ENCODE measurements at places on chromosomes 1 and 21.

- no peak for DNase-seq
Measured at GRCh38 chr1:31663622-31664452, 19.2 kb upstream of the PEF1 start.

DNA sequence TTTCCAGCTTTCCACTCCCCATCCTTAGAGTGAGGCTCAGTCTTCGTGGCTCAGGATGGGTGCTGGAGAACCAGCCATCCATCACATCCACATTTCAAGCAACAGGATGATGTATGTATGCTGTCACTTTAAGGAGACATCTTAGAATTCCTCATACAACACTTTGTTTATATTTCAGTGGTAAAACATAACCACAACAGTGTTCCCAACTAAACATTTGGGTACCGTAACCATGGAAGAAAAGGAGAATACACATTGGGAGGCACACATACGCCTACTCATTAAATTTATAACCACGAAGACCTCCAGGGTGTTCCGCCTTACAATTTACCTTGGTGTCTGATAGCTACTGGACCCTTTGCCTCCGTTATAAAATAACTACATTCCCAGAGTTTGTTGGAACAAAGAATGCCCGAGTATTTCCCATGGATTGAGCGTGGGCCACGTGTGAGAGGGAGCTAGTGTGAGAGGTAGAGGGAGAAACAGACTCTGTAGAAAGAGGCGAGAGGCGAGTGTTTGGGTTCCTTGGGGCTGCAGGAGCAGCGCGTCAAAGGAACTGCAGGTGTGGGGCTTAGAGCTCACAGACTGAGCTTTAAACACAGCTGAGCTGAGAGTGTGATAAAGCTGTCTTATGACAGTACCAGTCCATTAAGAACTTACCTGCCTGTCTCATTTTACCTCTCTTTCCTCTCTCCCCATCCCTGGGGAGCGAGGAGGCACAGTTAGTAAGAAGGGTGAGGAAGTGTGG lies 111.5 kb upstream of the USP24 start:
- DNase-seq: no peak

- DNase-seq: no peak
Measured at GRCh38 chr21:36029309-36029708, 31.0 kb downstream of the SETD4 start.

DNA sequence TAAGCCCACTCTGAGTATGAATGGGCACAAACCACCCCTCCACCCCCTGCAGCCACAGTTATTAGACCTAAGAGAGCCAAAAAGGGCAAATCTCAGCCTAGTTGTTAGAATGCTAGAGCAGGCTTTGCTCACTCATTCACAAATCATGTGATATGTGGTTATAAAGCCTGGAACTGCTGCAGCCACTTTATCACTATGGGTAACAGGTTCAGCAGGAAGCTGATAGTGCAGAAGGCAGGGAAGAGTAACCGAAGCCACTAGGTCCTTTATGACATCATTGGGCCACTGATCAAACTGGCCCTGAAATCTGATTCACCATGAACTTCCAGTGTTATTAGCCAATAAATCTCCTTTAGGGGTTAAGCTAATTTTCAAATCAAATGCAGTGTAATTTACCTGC lies 134.7 kb downstream of the GRIK1 start:
- DNase-seq: no peak

DNA sequence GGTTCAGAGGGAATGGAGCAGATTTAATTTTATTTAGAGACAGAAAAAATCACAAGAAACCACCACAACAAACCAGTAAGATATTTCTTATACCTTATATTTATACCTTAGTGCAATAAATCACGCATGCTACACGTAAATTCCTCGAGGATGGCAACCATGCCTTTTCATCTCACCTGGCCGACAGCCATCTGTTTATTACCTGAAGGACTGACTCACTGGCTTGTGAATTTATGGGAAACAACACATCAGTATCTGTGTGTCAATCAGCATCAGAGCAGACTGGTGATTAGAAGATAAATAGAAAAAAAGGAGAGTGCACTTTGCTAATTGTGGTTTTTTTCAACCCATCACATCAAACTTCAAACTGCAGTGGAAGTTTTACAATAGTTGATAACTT lies 58.4 kb downstream of the S1PR1 start:
- no peak for DNase-seq

- DNase-seq: no peak
Measured at GRCh38 chr1:18784482-18784831, 75.0 kb downstream of the TAS1R2 start.

DNA sequence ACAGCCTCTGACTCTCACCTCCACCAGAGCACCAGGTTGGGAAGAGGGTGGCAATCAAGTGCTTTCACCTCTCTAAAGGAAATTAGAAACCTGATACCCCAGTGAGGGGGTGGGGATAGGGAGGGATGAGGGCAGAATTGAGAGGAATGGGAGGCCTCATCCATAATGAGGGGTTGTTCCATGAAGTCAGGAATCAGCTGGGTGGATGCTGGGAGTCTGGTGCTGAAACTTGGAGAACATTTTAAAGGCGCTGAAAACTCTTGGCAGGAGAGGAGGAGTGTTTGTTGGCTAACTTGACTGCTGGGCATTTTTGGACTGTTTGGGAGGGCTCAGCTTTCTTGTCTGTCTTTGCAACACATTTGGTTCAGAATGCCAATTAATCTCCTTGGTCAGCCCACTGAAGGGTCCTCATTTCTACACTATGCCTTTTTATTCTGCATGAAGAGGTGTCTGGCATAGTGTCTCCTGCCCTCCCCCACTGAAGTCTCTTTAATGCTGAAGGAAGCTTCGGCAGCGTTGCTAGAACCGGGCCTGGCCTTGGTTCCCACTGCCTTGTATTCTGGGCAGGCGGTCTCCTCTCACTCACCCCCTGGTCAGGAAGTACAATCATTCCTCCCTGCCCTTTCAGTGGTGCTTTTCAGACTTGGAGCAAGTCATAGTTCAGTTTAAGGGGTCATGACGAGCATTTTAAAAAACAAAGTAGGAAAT lies 2.2 kb downstream of the PHGDH start:
- no peak for DNase-seq

- DNase-seq: no peak
Measured at GRCh38 chr1:84861516-84861915, 31.5 kb downstream of the LPAR3 start.

DNA sequence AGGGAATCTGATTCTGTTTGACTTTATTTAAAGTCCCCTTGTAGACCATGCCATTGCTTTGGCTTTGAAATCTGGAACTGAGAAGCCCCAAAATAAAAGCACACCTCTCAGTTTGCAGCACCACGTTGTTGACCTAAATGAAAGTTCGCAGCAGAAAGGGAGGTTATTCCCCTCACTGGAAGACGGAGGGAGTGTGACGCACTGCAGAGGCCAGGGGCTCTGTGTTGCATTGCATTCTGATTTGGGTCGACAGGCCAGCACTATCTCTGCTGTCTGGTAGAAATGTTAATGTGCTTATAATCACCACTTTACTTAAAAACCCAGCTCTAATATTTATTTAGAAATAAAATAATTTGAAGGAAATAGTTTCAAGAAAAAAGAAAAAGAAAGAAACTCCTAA lies 675.2 kb upstream of the NR5A2 start:
- no peak for DNase-seq

GRCh38 chr1:92486251-92487077 lies at the start of gene GFI1:
Gene GFI1 (minus strand): TSS chr1:92486925. CDS start chr1:92483487, 3,438 bp downstream.
- no peak for DNase-seq

- no peak for DNase-seq
Measured at GRCh38 chr1:93810316-93810715, 68.7 kb downstream of the DNTTIP2 start.

GRCh38 chr21:42436914-42437313 lies 33.2 kb downstream of the UBASH3A start:
- DNase-seq: no peak

DNA sequence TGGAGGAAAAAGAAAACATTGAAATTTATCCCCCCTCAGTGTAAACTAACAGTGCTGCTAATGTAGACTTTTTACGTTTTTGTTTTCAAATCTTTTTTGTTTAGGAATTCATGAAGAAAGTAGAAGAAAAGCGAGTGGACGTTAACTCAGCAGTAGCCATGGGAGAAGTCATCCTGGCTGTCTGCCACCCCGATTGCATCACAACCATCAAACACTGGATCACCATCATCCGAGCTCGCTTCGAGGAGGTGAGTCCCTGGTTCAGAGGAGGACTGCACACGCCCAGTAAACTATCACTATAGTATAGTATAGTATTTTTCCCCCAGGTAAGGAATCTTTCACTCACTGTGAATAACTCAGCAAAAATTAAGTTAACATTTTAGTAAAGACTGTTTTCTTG lies 37.8 kb upstream of the BMP8A start:
- DNase-seq: no peak

- DNase-seq: no peak
Measured at GRCh38 chr1:85450832-85451231, 14.1 kb downstream of the DDAH1 start.

GRCh38 chr1:47951545-47952235 lies 45.5 kb downstream of the TRABD2B start:
- DNase-seq: no peak

GRCh38 chr1:68370101-68370915 lies 79.4 kb downstream of the RPE65 start:
- DNase-seq: no peak

- no peak for DNase-seq
Measured at GRCh38 chr1:53326598-53327181, 1.2 kb downstream of the LRP8 start.

DNA sequence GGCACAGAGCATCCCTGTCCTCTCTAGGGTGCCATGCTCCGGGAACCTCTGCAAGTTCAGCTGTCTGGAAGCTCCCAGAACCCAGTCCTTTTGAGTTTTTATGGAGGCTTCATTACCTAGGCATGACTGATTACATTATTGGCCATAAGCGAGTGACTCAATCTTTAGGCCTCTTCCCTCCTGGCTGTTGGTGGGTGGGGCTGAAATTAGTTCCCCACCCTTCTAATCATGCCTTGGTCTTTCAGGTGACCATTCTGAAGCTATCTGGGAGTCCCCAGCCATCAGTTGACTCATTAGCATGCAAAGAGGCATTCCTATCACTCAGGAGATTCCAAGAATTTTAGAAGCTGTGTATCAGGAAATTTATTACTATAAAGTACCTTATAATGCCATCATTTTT lies 46.6 kb downstream of the WLS start:
- no peak for DNase-seq

DNA sequence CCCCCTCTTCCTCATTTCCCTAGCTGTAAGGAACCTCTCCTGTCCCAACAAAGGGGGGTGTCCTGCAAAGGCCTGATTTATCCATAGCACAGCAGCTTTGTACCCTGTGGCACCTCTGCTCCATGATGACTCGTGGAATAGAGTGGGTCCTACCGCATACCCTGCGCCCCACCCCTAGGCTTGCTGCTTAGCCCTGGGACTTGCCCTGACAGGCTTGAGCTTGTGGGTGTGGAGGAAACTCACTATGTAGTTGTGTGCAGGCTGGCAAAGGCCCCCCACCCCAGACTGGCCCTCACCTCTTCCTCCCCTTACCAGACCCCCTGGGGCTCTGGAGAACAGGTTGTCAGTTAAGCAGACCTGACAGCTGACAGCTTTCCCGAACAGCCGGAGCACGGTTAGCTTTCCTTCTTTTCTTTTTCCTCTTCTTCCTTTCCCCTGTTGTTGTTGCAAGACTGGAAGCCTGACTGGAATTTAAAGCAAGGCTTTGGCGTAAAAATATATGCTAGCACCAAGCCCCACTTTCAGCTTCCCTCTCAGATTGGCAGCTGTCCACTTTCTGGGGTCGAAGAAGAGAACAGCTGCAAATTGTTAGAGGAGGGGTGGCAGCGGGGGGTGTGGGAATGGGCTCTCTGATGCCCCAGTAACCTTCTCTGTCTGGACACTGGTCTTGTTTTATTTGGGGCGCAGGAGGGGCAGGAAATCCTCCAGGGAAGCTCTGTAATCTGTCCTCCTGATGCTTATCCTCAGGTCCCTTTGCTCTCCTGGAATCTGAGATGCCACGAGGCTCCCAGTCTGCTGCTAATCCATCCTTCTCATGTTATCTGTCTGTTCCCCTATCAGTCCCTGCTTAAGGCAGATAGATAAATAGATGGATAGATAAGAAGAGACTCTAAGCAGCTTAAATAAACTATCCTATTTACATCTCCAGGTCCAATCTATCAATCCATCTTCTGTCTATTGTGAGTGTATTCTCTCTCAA lies 134.6 kb downstream of the BRINP2 start:
- DNase-seq: no peak

DNA sequence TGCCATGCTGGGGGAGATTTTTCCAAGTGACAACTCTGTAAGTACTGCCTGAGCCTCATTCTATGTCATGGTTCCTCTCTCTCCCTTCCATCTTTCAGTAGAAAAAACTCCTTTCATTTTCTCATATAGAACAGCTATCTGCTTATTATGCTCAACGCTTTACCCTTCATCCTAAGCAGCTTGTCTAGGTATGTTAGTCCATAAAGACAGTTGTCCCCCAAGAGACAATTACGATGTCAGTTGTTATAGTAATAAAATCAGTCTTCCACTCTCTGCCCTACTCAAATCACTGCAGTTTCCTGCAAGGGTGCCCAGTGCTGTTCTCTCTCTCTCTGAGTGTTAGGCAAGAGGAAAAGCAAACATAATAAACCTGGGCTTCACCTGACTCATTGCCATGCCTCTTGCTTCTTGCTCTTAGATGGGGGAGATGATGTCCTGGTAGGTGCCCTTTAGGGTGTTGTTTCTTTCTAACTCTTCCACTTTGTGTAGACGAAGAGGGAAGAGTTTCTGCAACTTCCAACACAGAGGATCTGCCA lies 59.4 kb downstream of the PAPPA2 start:
- DNase-seq: no peak

DNA sequence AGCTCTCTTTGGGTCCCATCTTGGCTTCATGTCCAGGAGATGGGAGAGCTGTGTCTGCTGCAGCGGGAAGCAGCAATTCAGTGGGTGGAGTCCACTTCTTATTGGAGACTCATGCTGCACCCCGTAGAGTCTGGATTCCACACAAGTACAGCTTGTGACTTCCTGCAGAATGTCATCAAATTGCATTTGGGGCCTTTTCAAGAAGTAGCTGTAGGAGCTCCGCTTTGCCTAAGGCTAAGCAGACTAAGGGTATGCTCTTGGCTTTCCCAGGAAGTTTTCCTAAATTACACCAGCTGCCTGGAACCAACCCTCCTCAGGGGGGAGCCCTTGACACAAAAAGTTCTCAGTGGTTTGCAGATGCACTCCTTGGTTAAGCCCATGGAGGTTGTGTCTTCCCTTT lies 5.7 kb upstream of the MOB3C start:
- DNase-seq: no peak

DNA sequence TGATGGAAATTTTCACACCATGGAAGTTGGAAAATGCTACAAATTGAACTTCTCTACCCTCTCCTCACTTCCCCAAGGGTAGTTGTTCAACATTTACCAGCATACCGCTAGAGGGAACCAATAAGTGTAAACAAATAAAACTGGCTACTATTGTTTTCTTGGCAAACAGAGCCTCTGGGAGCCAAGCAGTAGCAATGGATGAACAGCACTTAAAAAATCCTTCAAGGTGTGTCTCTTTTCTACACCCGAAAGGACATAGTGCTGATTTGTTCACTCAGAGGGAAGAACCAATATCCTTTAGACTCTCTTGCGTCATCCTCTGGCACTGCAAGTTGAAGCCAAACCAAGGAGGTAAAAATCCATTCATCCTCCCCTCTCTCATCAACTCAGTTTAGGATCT lies 161.5 kb downstream of the TBX15 start:
- no peak for DNase-seq

All from NCI-H2081 treated with DMSO at 0.1 percent for 48 hours (cell line).